Astrocyte (in vitro differentiated cells and primary cell): ENCODE measurements at places on chromosomes 11 and 22.

DNA sequence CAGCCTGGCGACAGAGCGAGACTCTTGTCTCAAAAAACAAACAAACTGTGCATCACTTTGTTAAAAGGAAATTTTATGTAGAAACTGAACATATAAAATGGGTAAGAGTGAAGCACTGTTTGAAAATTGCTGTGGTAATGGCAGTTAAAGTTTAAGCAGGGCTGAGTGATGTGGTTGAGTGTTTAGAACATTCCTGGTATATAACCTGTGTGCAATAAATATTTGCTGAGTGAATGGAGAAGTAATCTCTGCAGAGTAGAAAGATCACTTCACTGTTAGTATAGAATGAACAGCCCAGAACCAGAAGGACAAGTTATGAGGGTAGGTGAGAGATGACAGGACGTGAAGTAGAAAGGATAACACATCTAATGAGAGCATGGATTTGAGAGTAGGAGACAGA lies 27.3 kb downstream of the CECR2 start:
- no peak for DNase-seq

GRCh38 chr11:128196235-128196634 lies 391.1 kb downstream of the ETS1 start:
- no peak for DNase-seq

GRCh38 chr11:64208086-64208795 lies 1.7 kb downstream of the FERMT3 start:
- no peak for DNase-seq

- DNase-seq: peak; percentile 78
Observed at GRCh38 chr11:129652835-129653234, 162.8 kb upstream of the TMEM45B start.

DNA sequence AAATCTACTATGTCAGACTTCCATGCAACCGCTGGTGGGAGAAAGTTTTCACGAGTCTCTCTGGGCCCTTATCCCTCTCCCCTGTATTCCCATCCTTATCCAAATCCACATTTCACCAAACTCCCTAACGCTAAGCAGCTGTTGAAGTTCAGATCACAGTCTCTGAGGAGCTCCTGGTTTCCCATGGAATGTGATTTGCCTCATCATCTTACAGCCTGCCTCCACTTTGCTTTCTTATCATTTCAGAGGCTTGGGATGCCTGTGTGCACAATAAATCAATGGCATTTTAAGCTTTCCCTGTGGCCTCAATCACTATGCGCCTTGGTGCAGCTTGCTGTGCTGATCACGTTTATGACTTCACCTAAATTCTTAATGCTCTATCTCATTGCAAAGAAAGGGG lies 352.4 kb upstream of the FAT3 start:
- no peak for DNase-seq

GRCh38 chr11:113234888-113235287 lies 79.5 kb upstream of the TTC12 start:
- DNase-seq: no peak

DNA sequence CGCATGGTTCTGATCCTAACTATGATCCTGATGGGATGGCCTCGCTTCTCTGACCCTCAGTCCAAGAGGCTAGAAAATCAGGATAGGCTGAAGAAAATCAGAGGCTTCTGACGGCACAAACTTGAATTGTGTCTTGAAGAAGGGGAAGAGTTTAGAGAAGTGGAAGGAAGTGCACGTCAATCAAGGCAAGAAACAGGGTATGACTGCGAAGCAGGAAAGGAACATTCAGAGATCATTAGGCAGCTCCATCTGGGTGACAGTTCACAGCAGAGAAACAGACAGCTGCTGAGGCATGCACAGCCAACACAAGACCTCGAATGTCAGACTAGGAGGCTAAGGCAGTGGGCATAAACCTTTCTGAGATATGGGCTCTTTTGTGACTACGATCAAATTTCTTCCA lies 29.3 kb downstream of the CLPB start:
- no peak for DNase-seq

DNA sequence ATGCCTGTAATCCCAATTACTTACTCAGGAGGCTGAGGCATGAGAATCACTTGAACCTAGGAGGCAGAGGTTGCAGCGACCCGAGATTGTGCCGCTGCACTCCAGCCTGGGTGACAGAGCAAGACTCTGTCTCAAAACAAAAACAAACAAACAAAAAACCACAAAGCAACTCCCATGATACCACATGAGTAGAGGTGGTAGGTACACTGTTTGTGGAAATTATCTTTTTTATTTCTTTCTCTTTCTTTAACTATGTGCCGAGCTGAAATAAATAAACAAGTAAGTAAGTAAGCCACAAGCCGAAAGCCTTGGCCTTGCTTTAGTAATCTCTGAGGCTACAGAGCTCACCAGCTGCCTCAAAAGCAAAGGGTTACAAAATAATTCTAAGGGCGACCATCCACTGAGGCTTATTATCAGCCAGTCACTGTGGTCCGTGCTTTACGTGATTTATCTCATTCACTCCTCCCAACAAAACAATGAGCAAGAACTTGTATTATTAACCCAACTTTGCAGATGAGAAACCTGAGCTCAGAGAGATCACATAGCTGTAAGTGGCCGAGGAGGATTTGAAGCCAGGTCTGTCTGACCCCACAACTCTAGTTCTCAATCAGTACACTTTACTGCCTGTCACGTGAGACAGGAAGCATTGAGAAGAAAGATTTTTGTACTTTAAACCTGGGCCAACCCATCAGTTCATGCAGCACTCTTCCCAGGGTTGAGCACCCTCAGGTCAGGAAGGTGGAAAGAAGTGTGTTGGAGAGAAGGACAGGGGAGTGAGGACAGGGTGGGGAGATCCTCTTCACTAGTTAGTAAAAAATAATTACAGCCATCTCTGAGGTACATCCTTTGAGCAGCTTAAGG lies 69.8 kb upstream of the MTMR2 start:
- DNase-seq: no peak

DNA sequence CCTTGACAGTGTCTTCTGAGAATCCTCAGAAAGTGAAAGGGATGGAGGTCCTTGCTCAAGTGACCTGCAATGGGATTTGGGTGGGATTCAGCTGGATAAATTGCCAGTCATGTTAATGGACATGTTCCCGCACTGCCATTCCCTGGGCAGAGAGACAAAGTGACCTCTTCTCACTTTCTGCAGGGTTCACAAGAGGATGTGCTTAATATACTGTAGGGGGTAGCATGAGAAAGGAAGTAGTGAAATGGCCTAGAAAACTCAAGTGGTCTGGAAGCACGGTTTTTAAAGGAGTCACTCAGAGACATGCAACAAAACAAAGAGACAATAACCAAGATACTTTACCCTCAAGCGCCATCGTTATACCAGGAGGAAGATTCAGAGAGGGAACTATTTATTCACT lies 70.2 kb downstream of the NELL1 start:
- no peak for DNase-seq

- no peak for DNase-seq
Observed at GRCh38 chr22:24407884-24408283, 19.5 kb upstream of the ADORA2A start.

DNA sequence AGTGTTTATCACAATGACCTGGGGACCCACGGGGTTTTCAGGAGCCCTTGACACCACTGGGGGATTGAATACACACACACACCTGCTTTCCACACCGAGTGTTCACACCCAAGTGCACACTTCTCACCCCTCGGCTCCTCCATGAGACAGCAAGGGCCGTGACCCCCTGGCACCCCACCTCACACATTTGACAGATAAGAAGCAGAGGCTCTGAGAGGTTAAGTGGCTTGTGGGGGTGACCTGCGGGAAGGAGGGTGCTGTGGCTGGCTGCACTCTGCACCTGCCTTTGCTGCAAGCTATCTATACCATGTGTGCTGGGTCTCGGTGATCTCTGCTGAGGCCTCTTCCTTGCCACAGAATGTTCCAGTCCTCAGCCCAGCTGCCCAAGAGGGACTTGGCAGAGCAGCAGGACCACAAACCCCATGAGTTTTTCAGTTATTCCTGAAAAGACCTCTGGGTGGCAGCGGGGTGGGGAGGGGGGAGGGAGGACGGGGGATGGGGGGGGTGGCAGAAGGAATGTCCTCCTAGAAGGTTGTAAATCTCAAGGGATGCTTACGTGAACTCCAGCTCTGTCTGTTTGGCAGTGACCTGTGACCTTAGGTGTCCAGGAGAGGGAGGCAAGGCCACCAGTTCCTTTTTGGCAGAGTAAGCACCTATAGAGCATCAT lies 47.9 kb upstream of the RFPL3 start:
- no peak for DNase-seq

DNA sequence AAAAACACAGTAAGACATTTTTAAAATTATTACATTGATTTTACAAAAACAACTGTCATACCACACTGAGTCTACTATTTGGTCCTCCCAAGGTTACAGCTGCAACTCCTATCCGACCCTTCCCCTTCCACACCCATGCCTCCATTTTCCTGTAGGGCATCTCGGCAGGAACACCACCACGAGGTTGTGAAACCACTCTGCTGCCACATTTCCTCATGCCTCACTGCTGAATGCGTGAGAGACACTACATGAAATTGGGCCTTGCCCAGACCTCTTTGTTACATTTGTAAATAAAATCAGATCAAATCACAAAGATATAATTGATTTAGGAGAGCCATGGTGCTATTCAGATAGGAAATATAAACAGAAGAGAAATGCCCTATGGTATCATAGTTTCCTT lies 2.0 kb downstream of the ARHGAP32 start:
- DNase-seq: no peak

DNA sequence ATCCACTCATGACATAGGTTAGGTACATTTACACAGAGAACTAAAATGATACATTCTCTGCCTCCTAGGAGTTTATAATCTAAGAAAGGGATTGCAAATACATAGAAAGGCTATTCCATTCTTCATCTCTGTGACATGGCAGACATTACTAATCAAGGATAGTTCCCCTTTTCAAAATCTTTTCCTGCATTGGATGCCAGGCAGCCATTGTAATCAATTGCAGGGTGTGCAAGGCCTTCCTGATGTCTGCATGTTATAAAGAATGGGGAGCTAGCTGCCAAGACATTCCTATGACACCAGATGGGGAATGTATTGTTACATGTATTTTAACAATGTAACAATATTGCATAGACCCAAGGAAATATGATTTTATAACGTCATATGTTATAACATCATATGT lies 82.0 kb downstream of the KIRREL3 start:
- peak; percentile 31 for DNase-seq

DNA sequence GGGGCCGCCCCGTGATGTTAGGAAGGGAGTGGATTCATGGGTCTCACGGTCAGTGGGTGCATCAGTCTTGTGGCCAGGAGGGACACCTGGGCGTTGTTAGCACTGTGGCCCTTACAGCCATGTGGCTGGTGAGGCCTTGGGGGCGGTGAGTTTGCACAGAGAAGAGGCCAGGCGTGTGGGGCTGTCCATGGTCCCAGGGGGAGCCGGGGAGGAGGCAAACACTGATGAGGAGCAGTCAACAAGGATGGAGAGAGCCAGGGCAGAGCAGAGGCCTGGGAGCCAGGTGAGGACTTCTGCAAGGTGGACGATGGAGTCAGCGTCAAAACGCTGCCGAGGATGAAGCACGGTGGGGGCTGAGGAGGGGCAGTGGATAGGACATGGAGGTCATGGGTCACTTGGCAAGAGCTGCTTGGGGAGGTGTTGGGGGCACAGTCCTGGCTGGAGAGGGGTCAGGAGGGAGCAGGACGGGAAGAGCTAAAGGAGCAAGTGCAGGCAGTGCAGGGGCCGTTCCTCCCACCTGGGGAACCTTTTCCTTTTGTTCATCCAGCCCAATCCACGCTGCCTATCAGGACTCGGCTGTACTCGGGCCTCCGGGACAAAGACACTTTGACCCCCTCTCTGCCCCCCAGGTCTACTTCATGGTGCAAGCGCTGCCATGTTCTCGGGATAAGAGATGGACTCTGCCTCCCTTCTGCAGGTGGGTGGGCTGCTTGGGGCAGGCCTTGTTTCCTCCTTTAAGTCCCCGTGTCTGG lies 801.1 kb downstream of the TBC1D22A start:
- no peak for DNase-seq

GRCh38 chr11:21250196-21250595 lies 580.8 kb downstream of the NELL1 start:
- DNase-seq: no peak

DNA sequence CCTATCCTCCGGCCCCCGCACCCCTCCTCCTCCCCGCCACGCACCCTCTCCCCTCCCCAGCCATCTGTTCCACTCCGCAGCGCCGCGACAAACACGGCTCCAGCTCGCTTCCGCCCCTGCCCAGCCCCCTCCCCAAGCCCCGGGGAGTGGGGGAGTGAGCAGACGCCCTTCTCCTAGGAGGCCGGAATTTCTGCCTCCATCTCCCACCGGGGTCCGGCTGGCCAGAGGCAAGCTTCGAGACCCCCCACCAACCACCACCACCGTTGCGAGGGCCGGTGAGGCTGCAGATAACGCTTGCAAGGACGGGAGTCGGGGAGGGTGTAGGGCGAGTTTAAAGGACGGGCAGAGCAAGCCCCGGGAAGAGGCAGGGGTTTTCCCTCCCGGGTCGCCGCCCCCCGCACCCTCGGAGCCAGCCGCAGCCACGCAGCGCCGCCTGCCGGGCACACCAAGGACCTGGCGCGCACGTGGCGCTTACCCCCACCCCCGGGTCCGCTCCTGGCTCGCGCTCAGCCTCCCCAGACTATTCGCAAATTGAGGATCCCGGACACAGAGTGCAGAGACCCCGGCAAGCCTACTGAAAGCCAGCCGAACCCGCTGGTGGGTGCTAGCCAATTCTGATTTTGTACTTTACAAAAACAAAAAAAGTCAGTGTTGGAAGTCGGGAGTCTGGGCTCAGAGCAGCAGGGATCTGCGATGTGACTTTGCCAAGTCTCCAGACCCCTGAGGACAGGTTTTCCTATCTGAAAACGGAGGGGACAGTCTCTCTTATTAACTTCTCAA lies 22.6 kb downstream of the RTN4RL2 start:
- DNase-seq: no peak

GRCh38 chr11:8661001-8661795 lies 21.3 kb downstream of the TRIM66 start:
- DNase-seq: no peak
